Heart right ventricle (tissue), 16 donors: ENCODE measurements at places on chromosomes 6 and 20. TPM values are rescaled to one million over a fixed set of nuclear protein-coding genes. Genes with fewer than 3 reads are reported as not detected.

PRSS16 gene
- polyA plus RNA-seq, result not detected

TCF15 gene
- 41.0 TPM for polyA plus RNA-seq

- DNase-seq, result no peak
Observed at GRCh38 chr6:118288355-118289124, 259.6 kb upstream of the PLN start.

ADGB gene
- polyA plus RNA-seq, result not detected

BPIFA1 gene
- polyA plus RNA-seq, result not detected

OGFR gene
- polyA plus RNA-seq, result 34.5 TPM

DNA sequence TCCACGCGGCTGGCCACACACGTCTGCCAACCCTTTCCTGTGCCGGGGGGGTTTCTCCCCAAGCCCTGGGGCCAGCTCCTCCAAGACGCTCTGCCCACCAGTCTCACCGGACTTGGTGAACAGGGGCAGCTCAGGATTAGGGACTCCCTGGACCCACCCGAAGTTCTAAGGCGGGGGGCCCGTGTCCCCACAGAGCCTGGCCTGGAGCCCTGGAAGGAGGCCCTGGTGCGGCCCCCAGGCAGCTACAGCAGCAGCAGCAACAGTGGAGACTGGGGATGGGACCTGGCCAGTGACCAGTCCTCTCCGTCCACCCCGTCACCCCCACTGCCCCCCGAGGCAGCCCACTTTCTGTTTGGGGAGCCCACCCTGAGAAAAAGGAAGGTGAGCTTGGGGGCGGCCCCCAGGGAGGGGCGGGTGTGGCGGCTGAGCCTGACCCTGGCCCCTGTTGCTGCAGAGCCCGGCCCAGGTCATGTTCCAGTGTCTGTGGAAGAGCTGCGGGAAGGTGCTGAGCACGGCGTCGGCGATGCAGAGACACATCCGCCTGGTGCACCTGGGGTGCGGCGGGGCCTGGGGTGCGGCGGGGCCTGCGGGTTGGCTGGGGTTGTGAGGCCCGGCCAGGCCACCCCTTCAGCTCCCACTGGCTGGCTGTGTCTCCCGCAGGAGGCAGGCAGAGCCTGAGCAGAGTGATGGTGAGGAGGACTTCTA is 2.3 kb downstream of the SLC2A4RG start:
- DNase-seq, result no peak

KIFC1 gene
- 0.28 TPM for polyA plus RNA-seq

GRCh38 chr6:138722425-138723371 is 50.9 kb upstream of the CCDC28A start:
- DNase-seq, result no peak

DNA sequence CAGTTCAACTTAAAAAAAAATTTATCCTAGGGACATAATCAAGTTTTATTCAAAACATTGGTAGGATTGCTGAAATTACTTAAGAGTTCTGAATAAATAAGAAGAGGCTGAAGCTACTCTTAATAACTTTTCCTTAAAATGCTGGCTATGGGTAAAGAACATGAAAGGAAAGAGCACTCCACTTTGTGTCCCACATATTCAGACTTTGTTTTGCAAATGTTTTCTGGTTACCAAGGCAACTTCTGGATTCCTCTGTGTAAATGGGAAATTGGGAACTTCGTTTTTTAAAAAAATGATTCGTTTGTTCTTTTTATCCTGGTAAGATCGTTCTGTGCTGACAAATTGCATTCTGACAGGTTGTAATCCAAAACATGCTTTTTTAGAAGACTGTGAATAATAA is 115.0 kb downstream of the KIF6 start:
- DNase-seq, result no peak

DNA sequence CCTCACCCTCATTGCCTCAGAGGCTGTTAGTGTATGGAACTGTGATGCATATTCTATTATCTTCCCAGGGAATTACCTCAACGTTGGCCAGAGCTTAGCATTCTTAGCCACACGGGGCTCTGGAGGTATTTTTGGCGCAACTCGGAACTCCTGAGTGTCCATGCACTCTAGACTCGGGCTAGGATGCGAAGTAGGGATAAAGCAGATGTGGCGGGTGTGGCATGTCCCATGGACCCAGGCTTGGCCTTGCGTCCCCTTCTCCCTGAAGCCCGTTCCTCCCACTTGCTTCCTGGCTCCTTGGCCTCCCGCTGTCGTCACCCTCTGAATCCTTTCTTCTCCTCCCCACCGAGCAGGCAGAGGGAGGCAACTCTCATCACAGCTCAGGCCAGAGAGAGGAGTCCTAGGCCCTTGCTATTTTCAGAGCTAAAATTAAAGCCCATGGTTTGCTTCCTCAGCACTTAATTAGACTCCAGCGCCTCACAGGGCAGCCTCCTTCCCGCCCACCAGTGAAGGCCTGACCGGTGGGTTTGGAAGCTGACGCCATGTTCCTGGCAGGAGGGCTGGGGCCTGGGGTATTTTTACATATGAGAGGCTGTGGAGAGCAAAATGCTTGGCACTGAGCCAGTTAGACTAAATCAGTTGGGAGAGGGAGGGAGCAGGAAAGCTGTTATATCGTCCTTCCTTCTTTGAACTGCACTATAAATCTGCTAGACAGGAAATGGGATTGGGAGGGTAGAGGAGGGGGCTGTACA is 138.7 kb downstream of the FOXO3 start:
- peak; percentile 36 for DNase-seq
